ENCODE measurements at places on chromosomes 6 and 20.

DNA sequence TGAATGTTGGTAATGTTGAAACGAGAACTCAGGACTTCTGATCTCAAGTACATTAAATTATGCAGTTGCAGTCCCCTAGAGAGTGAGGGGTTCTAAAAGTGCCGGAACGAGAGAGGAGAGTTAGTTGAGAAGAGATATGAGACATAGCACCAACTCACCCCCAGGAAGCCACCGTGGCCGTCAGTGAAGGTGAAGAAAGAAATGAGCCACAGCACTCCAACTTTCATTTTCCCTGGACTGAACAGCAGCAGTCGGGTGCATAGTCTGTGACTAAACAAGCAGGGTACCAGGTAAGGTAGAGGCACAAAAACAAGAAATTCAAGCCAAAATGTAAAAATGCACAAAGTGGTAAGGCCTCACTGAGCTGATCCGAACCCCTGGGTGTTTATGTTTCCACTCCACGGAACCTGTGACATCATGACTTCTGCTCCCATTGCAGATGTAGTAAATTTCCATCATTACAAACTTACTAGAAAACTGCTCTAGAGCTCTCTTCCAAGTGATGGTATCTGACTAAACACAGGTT is 13.2 kb downstream of the ADGRF1 start:
- no peak for DNase-seq

- peak; percentile 73 for DNase-seq
These were observed 16.4 kb downstream of the ZNF311 start for GRCh38 chr6:28988536-28989311.

GRCh38 chr6:50353603-50354002 is 303.9 kb upstream of the DEFB112 start:
- no peak for DNase-seq

GRCh38 chr6:130535242-130535641 is 169.4 kb downstream of the TMEM200A start:
- no peak for DNase-seq

GRCh38 chr20:4897600-4897999 is 103.7 kb downstream of the SLC23A2 start:
- DNase-seq: no peak

DNA sequence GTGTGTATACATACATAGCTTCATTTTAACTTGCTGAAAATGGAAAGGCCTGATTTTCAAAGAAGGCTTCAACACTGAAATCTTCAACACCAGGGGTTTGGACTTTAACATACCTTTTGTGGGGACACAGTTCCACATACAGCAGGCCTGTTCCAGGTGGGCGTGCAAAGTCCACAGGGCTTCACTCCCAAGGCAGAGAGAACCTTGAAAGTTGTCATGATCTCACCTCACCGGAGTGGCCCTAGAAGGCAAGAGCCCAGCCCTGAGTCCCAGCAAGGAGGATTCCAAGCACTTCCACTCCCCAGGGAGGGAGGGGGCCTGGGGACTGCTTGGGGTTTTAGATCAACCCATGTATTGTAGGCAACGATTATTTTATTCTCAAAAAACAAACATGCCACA is 47.2 kb downstream of the TMEM242 start:
- no peak for DNase-seq

- peak; percentile 9 for DNase-seq
These were observed 207.1 kb downstream of the ERMARD start for GRCh38 chr6:169958510-169958909.

DNA sequence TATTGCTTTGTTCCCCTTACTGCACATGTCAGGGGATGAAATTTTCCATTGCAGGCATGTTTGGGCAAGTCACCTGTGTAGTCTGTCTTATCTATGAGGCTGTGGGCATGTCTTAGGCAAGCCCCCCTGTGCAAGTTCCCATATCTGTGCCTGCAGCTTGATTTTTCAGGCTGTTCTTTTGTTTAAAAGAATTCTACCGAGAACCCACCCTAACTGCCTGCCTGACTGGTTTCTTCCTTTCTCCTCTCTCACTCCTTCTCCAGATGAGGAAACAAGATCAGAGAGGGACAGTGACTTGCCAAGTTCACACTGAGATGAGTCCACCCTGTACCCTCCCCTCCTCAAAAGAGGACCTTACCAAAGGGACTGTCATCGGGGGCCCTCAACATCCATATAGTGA is 11.0 kb downstream of the TREML2 start:
- no peak for DNase-seq

GRCh38 chr6:31829633-31830283 is 2.2 kb downstream of the HSPA1B start:
- DNase-seq: no peak

DNA sequence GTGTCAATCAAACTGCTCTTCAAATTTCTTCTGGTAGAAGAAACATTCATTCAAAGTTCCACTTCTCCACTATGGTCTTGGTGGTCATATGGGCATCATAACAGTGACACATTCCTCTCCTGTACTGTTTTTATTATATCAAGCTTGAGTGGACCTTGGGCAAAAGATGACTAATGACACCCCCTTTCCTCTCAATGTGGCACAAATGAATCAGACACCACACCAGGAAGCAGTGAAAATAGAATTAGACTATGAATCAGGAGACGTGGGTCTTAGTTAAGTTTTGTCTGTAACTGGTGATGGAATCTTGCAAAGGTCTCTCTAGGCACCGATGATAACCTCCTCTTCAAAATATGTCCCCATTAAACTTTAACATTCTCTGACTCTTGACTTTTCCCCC is 9.0 kb upstream of the NRSN1 start:
- no peak for DNase-seq

DNA sequence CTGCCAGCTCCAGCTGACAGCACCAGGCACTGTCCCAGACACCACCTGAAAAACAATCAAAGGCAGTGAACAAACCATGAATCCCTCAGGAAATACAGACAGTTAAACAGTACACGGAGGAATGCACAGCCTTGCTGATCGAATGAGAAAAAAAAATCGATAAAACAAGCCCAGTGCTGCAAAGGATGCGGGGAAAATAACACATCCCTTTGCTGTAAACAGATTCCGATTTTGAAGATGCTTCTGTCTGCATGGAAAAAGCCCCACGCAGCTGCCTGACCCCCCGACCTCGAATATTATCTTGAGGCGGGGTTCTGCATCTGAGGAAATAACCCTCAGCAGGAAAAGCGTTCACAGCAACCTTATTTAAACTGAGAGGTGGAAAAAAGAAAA is 43.9 kb downstream of the RBM38 start:
- no peak for DNase-seq

GRCh38 chr20:6711951-6712649 is 55.4 kb upstream of the BMP2 start:
- DNase-seq: no peak

DNA sequence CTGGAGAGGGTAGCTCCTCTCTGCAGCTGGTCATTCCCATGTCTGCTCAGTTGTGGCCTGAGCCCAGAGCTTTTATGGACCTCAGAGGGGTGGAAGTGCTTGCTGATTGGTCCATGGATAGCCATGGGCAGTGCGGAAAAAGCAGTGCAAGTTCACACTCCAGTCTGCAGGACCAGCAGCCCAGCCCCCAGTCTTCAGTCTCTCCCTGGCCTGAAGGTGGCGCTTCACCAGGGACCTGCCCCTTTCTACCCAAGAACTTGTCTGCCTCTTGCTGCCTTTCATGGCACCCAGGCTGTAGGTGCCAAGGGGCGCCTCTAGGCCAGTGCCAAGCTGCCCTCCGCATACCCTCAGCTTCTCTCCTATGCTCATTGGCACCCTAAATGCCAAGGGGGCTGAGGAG is 91.0 kb downstream of the TBXT start:
- no peak for DNase-seq

GRCh38 chr6:141467881-141468280 is 664.8 kb upstream of the GJE1 start:
- no peak for DNase-seq

- DNase-seq: no peak
These were observed 5.6 kb upstream of the SLC4A11 start for GRCh38 chr20:3244613-3245012.

DNA sequence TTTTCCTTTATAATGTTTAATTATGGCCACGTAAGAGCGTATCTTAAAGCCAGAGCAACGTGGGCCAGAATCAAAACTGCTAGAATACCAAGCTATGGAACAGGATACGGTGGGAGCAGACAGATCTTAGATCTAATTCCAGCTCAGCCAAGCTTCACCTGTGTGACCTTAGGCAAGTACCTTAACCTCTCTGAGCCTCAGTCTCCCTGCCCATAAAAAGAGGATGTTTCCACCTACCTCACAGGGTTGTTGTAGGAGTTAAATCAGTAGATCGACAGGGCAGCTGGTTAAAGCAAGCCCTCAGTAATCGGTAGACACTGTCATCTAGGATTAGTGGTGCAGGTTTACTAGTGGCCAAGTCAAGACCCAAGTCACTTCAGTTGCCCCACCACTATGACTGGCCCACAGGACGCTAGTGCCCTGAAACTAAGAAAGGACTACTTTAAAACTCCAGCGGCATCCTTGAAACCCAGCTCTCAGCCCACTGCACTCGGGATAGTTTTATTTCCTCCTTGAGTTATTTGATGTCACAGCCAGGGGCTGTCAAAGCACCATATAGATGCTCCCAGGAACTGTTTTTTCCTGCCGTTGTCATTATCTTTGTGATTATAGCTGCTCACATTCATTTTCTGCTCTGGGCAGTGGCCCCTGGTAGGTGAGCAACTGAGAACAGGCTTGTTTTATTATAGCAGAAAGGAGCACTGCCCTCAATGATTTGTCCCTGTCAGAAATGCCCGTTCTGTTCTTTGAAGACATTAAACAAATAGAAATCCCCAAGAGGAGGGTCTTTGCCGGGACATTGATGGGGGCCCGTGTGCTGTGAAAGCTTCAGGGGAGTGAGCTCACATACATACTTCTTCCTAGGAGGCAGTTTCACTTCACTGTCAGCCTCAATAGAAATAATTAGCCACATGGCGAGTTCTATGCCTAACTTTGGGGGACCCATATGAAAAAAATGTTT is 63.1 kb downstream of the ISM1 start:
- DNase-seq: no peak

DNA sequence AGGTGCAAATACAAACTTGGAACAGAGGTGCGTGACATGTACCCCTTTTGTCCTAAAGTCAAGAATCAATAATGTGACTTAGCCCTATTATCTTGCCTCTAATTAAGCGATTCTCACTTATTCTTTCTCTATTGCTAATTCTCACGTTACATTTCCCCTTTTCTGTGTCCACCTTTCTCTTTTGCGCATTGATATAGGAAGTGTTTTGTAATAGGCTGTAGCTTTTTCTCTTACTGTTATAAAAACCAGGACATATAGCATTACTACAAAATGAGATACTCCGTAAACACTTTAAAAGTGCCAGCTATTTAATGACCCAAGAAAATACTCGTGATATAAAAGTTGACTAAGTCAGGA is 669 bp upstream of the TMEM30A start:
- no peak for DNase-seq

GRCh38 chr6:44128020-44128917 is 915 bp downstream of the TMEM63B start:
- DNase-seq: peak; percentile 31

GRCh38 chr6:134422426-134423231 is 104.7 kb upstream of the SGK1 start:
- no peak for DNase-seq

- DNase-seq: no peak
These were observed 51.0 kb upstream of the L3MBTL3 start for GRCh38 chr6:129967427-129967826.

DNA sequence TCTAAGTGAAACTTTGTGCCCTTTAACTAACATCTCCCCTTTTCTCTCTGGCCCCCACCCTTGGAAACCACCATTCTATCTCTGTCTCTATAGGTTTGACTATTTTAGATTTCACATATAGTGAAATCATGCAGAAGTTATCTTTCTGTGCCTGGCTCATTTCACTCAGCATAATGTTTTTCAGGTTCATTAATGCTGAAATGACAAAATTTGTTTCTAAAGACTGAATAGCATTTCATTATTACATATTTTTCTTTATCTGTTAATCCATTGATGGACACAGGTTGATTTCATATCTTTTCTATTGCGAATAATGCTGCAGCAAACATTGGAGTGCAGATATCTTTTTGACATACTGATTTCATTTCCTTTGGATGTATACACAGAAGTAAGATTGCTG is 30.7 kb downstream of the MEI4 start:
- DNase-seq: no peak

- DNase-seq: no peak
These were observed 2.4 kb downstream of the GTSF1L start for GRCh38 chr20:43724383-43724782.
